Kasumi-1 (cell line): ENCODE measurements at places on chromosomes 11 and 22.

GRCh38 chr11:46456269-46457001, 64.9 kb upstream of the CHRM4 start:
- no peak for DNase-seq

- no peak for DNase-seq
Measured at GRCh38 chr11:76150141-76150540, 56.2 kb downstream of the WNT11 start.

DNA sequence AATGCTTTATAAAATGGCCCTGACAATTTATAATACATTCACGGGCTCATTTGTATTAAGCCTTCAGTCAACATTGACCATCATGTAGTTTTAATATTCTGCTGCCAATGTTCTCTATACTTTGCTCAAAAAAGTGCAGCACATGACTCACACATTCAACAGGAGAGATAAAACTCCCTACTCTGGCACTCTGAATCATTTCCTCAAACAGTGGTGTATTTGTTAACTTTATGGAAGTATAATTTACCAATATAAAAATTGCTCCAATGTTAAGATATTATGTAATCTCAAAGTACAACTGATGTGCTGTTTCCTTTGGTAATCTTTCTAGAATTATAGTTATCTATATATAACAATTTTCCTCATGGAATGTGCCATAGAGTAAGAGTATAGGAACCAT, 39.9 kb downstream of the MAML2 start:
- DNase-seq = peak; percentile 34

DNA sequence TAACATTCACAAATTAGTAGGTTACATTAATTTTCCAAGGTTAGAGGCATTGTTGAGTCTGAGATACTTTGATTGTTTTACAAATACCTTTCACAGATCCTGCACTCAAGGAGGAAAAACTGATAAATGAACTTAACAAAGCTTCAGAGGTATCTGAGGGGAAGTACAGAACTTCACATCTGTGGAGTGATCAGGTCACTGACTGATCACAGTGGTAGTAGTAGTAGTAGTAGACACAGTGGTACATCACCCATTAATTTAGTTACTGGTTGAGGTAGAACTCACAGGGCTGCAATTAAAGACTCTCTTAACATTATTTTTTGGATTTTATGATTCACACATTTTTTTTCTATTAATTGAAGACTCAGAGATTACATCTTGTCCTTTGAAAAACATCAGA, 56.7 kb downstream of the DCUN1D5 start:
- no peak for DNase-seq

- DNase-seq = no peak
Measured at GRCh38 chr11:65967329-65967934, 5.9 kb downstream of the SART1 start.
